Neural progenitor cell (in vitro differentiated cells): ENCODE measurements at places on chromosomes 6 and 20.

DNA sequence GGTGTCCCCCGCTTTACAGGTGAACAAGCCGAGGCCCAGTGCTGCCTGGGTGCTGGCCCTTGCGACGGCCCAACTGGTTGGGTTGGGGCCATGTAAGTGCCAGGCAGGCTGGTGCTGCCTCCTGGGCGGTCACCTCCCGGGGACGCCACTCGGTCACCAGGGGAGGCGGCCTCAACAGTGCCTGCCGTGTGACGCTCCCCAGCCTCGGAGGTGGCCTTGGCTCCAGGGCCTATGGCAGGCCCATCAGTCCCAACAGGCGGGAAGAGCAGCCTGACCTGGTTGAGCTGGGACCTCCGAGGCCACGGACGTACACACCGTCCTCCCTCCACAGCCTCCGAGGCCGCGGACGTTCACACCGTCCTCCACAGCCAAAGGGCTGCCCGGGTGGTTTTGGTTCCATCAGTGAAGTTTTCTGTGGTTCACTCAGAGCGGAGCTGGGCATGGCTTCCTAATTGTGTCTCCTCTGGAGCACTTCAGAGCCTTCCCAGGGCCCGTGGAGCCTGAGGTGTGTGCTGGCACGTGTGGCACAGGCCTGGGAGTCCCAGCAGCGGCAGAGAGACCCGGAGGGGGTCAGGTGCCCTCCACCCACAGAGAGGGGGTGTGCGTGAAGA, 19.3 kb upstream of the SLCO4A1 start:
- no peak for DNase-seq

DNA sequence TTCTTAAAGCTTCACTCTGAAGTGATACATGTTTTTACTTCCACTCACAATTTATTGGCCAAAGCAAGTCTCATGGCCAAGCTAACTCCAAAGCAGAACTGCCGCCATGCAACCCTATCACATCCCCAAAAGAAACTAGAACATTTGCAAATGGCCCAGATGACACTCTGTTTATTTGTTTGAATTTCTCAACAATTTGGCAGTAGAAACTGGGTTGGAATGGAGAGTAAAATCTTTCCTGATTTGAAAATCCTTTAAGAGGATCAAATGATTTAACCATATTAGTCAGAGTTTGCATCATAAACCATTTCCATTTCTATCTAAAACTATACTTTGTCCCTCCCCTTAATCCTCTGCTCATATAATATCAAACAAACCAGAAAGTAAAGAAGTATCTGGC, 39.1 kb upstream of the E2F3 start:
- no peak for DNase-seq

GRCh38 chr6:139372326-139373153, 1.9 kb downstream of the CITED2 start:
- no peak for DNase-seq

- DNase-seq = no peak
These were observed 911 bp downstream of the ENPP3 start for GRCh38 chr6:131638013-131638412.

GRCh38 chr6:137661601-137662000, 167.4 kb upstream of the OLIG3 start:
- no peak for DNase-seq

GRCh38 chr6:34158876-34159275, 13.0 kb upstream of the GRM4 start:
- DNase-seq = no peak
